Astrocyte (in vitro differentiated cells and primary cell): ENCODE measurements at places on chromosomes 13 and 19. TPM values are rescaled to one million over a fixed set of nuclear protein-coding genes. Genes with fewer than 3 reads are reported as not detected.
A peak's percentile ranks its signal among the peaks of the same experiment; 100 is the strongest.

NAPA gene
- 122 and 132 TPM in 2 replicates for total RNA-seq

TICAM1 gene
- 10.0 TPM in 2 replicates for total RNA-seq

SLITRK1 gene
- 2.3 and 3.1 TPM in 2 replicates for total RNA-seq

IGSF23 gene
- total RNA-seq: not detected in 2 replicates

- no peak for DNase-seq
Measured at GRCh38 chr13:98994896-98995295, 17.0 kb upstream of the DOCK9 start.

- DNase-seq: no peak
Measured at GRCh38 chr13:37695200-37695599, 96.6 kb upstream of the POSTN start.

DNA sequence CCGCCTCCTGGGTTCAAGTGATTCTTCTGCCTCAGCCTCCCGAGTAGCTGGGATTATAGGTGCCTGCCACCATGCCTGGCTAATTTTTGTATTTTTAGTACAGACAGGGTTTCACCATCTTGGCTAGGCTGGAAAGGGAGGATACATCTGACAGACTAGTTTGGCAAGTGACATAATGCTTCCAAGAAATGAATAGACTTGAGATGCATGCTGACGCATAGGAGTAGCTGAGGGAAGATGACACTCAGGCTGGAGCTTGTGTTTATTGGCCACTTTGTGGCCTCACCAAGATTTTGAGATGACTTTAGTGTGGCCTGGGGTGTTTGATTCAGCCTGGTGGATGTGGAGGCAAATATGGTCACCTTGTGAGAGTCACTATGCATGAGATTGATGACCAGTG is 4.0 kb downstream of the ZNF586 start:
- DNase-seq: no peak

DNA sequence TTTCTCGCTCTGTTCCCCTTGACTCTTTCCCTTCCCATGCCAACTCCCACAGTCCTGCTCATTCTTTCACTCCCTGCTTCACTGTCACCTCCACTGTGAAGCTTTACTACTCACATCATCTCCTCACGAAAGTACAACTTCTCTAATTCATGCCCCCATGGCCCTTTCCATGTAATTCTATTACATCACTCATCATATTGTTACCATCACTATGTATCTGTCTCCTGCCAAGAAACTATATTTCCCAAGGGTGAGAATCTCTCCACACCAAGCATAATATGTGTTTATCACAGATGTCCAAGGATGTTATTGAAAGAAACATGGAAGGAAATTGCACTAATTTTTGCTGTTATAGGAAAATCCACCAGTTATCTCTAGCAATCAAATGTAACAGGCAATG is 37.2 kb upstream of the LRCH1 start:
- no peak for DNase-seq

DNA sequence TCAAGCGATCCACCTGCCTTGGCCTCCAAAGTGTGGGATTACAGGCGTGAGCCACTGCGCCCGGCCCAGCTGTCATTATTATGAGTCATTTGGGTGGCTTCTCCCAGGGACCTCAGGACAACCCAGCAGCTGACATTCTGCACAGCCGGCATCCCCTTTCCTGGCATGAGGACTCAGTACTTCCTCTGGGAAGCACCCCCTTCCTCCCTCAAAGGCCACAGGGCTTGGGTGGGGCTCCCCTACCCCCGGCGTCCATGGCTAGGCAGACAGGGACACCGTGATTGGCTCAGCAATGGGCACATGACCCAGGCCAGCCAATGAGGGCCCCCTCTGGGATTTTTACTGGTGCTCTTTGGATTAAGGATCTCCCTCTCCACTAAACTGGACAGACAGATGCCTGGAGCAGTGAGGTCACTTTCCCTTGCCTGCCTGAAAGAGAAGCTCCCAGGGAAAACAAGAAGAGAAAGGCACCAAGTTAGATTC is 6.0 kb downstream of the KANK2 start:
- DNase-seq: peak; percentile 20

DNA sequence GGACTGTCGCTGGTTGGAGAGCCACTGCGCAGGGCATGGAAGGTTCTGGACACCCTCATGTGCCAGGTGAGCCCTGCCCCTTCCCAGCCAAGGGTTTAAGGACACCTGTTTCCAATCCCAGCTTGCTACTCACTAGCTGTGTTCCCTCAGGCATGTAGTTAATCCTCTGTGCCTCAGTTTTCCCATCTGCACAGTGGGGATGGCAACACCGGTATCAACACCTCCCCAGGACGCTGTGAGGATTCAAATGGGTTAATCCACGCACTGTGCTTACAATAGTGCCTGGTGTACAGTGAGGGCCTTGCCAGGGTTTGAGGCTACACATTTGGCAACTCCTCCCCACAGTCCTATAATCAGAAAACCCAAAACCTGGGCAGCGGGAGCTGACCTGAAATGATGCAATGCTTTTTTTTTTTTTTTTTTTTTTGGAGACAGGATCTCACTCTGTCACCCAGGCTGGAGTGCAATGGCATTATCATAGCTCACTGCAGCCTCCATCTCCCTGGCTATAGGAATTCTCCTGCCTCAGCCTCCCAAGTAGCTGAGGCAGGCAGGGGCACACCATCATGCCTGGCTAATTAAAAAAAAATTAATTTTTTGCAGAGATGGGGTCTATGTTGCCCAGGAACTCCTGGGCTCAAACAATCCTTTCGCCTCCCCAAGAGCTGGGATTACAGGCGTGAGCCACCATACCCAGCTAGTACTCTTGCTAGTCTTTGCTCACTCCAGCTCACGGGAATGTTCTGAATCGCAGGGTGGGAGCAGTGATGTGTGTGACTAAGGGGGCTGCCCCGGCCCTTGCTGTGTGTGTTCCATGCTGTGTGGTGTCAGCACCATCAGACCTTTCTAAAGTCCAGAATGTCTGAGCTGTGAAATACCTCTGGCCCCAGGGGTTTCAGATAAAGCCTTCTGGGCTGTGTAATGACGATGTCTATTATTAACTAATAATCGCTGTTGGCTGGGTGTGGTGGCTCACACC is 2.3 kb downstream of the ACP4 start:
- no peak for DNase-seq

GRCh38 chr13:49234741-49235140 is 13.0 kb upstream of the CDADC1 start:
- no peak for DNase-seq

- no peak for DNase-seq
Measured at GRCh38 chr19:41928221-41928683, at the start of gene ERFL. ERFL (minus strand) TSS chr19:41928449; CDS start chr19:41912919, 15,530 bp downstream.
